ENCODE measurements at places on chromosomes 12 and 14.
A peak's percentile ranks its signal among the peaks of the same experiment; 100 is the strongest.

GRCh38 chr14:34299360-34299759 lies 162.7 kb downstream of the SPTSSA start:
- DNase-seq: no peak
- no peaks in the 10 kb centered on the region for H3K27me3 ChIP-seq
- no peak overlapping the region for H3K4me3 ChIP-seq

GRCh38 chr12:22409377-22410164 lies 75.1 kb upstream of the ST8SIA1 start:
- H3K27me3 ChIP-seq: no peaks in the 10 kb centered on the region
- no peak for DNase-seq
- H3K27ac ChIP-seq: peak overlapping the region; percentile 70
- H3K4me1 ChIP-seq: no peaks in the 10 kb centered on the region
- no peak overlapping the region for H3K4me3 ChIP-seq

GRCh38 chr12:12408265-12408690 lies 51.4 kb downstream of the BORCS5 start:
- H3K27me3 ChIP-seq: no peaks in the 10 kb centered on the region
- no peak overlapping the region for H3K27ac ChIP-seq
- H3K4me1 ChIP-seq: peaks cover 10% of the 10 kb centered on the region
- no peak overlapping the region for H3K4me3 ChIP-seq

- H3K4me1 ChIP-seq: no peaks in the 10 kb centered on the region
- H3K27ac ChIP-seq: no peak overlapping the region
- no peak overlapping the region for H3K4me3 ChIP-seq
- no peaks in the 10 kb centered on the region for H3K27me3 ChIP-seq
- H3K36me3 ChIP-seq: no peaks in the 10 kb centered on the region
Observed at GRCh38 chr12:19234981-19235871, 105.7 kb downstream of the PLEKHA5 start.

- DNase-seq: no peak
- H3K27me3 ChIP-seq: no peaks in the 10 kb centered on the region
Observed at GRCh38 chr12:47988073-47989022, 15.9 kb downstream of the COL2A1 start.

DNA sequence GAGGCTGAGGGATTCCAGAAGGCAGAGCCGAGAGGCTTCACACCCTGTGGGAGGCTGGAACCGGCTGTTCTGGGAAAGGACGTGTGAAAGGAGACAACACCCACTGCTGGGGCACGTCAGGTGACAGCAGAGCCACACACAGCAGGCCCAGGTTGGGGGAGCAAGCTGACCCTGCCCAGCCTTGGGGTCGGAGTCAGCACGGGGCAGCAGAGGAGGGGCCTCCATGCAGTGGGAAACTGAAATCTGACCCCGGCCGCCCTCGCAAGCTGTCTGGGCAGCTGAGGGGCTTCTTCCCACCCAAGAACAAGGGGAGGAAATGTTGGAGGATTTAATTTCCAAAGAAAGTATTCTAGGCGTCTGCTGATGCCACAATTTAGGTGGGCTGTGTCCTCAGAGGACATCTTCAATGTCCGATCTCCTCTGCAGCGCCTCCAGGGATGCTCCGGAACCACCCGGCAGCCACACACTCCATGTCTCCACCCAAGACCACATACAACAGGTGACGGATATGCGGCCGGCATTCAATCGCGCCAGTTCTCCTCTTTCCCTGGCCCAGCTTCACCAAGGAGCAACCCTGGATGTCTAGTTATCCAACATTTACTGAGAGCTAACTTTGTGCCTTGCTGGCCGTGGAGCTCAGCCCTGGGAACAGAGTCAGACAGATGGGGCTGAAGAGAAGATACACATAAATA lies 30.7 kb downstream of the SNRNP35 start:
- H3K27ac ChIP-seq: no peak overlapping the region
- no peak overlapping the region for H3K4me3 ChIP-seq
- DNase-seq: no peak
- no peaks in the 10 kb centered on the region for H3K27me3 ChIP-seq
- H3K4me1 ChIP-seq: peaks cover 13% of the 10 kb centered on the region

GRCh38 chr14:78758333-78758732 lies 588.2 kb downstream of the NRXN3 start:
- no peak overlapping the region for H3K4me3 ChIP-seq
- H3K36me3 ChIP-seq: no peaks in the 10 kb centered on the region
- H3K27me3 ChIP-seq: no peaks in the 10 kb centered on the region
- H3K4me1 ChIP-seq: no peaks in the 10 kb centered on the region
- DNase-seq: peak; percentile 9

GRCh38 chr14:58716706-58717105 lies 78.9 kb downstream of the DACT1 start:
- H3K36me3 ChIP-seq: no peaks in the 10 kb centered on the region
- no peak for DNase-seq
- H3K4me1 ChIP-seq: no peaks in the 10 kb centered on the region
- H3K4me3 ChIP-seq: no peak overlapping the region

DNA sequence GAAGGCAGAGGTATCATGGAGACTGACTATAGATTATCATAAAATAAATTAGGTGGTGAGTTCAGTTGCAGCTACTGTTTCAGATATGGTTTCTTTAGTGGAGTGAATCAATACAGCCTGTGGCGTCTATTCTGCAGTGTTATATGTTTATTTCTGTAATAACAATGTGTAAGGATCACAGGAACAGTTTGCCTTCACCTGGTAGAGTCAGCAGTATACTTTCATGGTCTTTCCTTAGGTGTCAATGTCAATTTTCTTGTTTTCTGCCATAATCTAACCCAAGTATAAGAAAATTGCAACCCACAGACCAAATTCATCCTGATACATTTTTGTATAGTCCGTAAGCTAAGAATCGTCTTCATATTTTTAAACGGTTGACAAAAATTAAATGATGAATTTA lies 140.4 kb upstream of the ATF7IP start:
- no peaks in the 10 kb centered on the region for H3K36me3 ChIP-seq
- no peaks in the 10 kb centered on the region for H3K27me3 ChIP-seq
- DNase-seq: no peak
- H3K4me1 ChIP-seq: no peaks in the 10 kb centered on the region
- no peak overlapping the region for H3K27ac ChIP-seq
- no peak overlapping the region for H3K4me3 ChIP-seq

- H3K4me1 ChIP-seq: no peaks in the 10 kb centered on the region
- H3K4me3 ChIP-seq: peak within 1 kb of the TSS; percentile 7
Observed at GRCh38 chr12:13196130-13196921, at the start of gene EMP1. Gene EMP1 (plus strand): TSS chr12:13196726. CDS start chr12:13211511, 14,785 bp downstream.
